ENCODE measurements at places on chromosomes 11 and 22.

- no peak for DNase-seq
These were observed 32.9 kb downstream of the MEI1 start for GRCh38 chr22:41732096-41732772.

DNA sequence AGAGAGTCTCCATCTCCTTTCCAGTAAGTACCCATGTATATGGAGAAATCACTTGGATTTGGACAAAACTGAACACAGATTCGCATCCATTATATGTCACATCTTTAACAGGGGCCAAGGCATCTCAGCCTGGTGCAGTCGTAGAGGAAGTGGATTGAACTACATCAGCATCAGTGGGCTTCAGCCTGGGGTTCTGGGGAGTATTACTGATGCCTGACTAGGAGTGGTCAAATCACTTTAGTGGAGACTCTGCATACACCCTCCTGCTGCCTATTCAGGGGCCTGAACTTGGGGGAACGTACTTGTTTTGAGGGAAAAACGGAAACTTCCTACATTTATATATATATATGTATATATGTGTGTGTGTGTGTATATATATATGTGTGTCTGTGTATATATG lies 72.8 kb downstream of the GAB4 start:
- no peak for DNase-seq

GRCh38 chr11:114398303-114398920 lies 1.9 kb downstream of the C11orf71 start:
- DNase-seq = no peak

DNA sequence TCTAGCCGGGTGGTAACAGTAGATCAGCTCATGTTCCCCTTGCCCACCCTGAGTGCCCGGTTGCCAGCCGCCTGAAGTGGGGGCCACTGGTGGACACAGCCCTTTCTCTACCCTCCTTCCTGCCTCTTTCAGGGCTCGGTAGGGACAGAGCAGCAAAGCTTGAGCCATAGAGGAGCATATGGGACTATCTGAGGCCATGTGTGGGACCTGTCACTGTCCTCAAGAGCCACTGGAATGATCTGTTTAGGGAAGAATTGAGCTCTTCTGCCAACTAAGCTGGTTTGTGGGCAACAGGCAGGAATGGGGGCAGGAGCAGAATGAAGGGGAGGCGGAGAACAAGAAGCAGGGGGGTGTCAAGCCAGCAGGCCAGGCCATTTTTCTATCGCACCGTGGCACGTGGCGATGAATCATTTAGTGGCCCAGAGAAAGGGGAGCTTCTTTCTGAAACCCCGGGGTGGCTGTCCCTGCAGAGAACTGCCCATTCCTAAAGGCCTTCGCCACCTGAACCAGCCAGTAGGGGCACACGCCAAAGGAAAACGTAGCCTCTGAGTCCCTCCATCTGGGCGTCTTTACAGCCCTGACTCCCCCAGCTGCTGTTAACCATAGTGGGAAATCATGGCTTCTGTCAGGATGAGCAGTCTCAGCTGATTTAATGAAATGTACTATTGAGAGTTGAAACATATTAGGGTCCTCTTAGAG lies 8.8 kb downstream of the ASPHD2 start:
- no peak for DNase-seq

- no peak for DNase-seq
These were observed 42.6 kb upstream of the MPEG1 start for GRCh38 chr11:59255281-59255680.

GRCh38 chr11:5275369-5276110 lies 5.8 kb upstream of the HBE1 start:
- DNase-seq = no peak

DNA sequence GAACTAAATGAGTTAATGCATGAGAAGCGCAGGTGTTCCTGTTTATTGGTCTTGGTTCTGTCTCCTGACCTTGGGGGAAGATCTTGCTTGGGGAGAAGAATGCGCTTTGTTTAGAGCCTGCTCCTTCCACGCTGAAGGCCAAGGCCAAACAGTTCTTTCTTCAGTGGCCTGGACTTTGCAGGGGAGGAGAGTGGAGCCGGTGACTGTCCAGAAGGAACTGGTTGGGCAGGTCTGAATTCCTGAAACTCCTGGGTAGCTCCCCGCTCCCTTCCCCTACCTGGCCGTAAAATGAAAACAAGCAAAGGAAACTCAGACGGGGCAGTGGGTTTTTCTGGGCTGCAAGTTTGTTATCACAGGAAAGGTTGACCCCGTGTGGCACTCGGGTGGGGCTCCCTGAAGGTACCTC lies 3.6 kb downstream of the ARHGAP8 start:
- DNase-seq = no peak

- DNase-seq = peak; percentile 28
These were observed 69.3 kb upstream of the WNT7B start for GRCh38 chr22:46046299-46046685.

DNA sequence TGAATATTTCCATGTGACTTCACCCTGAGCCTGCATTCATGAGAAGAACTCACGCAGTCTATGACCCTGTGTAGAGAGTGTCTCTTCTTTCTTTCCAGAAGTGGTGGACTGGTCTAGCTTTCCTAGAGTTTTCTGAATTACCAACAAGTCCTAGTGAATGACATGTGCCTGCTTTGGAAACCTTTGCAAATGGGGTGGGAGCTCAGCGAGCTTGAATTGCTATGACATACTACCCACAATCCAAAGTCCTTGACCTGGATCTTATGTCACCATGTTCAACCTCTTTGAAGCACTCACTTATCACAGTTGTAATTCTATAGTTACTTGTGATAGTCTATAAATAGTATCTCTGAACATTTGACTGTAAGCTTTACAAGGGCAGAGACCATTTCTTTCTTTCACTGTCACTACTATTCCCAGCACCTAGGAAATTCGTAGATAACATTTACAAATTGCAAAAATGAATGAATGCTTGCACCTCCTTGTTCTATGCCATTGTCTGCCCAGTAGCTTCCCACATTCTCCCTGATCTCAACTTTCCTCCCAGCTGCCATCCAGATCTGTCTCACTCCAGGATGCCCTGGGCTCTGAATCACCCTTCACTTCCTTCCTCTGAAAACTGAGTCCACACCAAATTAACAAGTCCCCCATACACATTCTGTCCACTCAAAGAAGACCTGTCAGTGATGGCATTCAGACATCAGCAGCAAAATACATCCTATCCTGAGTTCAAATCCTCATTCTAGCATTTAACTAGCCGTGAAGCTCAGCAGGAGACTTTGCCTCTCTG lies 201.9 kb upstream of the SESN3 start:
- DNase-seq = no peak
